Hair follicle dermal papilla cell (primary cell): ENCODE measurements at places on chromosomes 12 and 14. TPM values are rescaled to one million over a fixed set of nuclear protein-coding genes. Genes with fewer than 3 reads are reported as not detected.

CLEC14A gene
- 7.7 and 15.3 TPM in 2 replicates for total RNA-seq

ADAM21 gene
- under 0.01 TPM in 1 of 2 replicates, not detected in the other for total RNA-seq

ATG2B gene
- 31.0 and 36.7 TPM in 2 replicates for total RNA-seq

TAS2R31 gene
- 6.4 and 10.9 TPM in 2 replicates for total RNA-seq
